ENCODE measurements at places on chromosomes 7 and 10.

GRCh38 chr7:105580022-105580740 lies 1.1 kb downstream of the EFCAB10 start:
- peak; percentile 37 for DNase-seq

DNA sequence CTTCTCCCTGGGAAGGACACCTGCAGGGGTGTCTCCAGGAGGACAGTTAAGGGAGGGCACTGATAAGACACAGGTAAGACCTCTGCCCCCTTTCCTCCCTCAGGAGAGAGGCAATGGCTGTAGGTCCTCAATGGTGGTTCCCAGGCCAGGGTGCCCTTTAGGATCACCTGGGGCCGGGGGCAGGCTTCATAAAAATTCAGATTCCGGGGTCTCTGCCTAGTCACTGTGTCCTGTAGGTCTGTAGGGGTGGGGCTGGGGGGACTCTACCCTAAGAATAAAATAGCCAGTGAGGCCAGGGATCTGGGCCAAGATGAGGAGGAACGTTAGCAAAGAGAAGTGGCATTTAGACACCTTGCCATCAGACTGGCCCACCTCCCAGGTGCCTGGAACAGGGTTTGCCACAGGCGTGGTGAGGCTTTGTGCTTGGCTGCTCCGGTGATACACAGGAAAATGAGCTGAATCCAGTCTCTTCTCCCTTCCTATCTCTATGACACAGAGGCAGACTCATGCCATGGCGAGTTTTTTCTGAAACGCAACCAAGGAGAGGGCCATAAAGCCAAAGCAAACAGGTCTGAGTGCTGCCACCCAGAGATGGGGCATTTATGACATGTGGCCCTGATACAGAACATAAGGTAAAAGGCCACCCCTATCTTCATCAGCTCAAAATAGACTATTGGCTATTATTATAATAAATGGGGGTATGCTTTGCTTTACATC lies 52.6 kb downstream of the SH3PXD2A start:
- no peak for DNase-seq

GRCh38 chr7:108020585-108020984 lies 17.6 kb upstream of the LAMB1 start:
- DNase-seq, result no peak

- DNase-seq, result no peak
Measured at GRCh38 chr7:141916099-141916498, at the start of gene OR9A4. TSS of gene OR9A4 (plus strand) at chr7:141916399. CDS start at chr7:141918876, 2,477 bp downstream.

- DNase-seq, result peak; percentile 32
Measured at GRCh38 chr7:30479202-30480120, 877 bp upstream of the NOD1 start.

GRCh38 chr7:22730921-22731654 lies 4.1 kb downstream of the IL6 start:
- no peak for DNase-seq

GRCh38 chr7:124168616-124169015 lies 135.7 kb upstream of the TMEM229A start:
- DNase-seq, result no peak

DNA sequence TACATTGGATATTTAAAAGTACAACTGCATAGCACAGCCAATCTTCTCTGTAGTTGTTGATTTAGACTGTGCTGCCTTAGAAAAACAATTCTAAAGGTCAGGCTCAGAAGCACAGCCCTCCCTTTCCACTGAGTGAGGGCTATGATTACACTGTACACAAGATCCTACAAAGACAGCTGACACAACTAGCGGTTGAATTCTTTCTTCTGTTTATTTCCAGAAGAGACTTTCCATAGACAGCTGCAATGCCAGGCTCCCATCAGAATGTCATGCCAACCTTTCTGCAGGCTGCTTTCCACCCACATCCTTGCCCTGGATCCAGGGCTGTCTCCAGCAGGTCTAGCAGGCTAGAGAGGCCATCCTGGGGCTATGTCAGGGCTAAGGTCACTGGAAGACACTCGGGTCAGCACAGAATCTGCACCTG lies 39.3 kb downstream of the FAM13C start:
- no peak for DNase-seq

DNA sequence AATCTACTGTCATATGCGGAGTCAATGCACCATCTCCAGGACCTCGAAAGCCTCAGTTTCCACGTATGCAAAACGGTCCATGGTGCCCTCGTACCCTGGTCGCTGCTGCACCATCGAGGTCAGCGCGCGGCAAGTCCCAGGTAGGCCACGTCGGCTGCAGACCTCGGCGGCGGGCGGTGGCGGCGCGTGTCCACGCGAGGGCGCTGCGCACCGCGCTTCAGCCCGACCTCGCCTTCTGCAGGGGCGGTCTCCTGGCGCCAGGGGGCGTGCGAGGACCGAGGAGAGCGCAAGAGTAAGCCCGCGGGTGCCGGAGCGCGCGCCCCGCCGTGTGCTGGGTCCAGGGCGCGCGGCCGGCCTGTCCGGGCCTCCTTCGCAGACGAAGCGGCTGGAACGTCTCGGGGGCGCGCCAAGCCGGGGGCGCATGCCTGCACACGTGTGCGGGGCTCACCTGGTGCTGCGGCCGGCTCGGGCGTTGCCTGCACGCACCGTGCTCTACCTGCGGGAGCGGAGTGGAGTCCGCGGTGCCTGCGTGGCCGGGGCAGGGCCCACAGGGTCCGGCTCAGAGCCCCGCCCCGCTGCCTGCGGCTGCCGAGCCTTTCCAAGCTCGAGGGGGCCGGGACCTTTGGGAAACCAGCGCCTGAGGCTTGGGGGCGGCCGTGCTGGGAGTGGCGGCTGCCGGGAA lies 54.0 kb downstream of the GLRX3 start:
- DNase-seq, result peak; percentile 90

GRCh38 chr10:113515161-113515560 lies 37.7 kb upstream of the HABP2 start:
- no peak for DNase-seq

DNA sequence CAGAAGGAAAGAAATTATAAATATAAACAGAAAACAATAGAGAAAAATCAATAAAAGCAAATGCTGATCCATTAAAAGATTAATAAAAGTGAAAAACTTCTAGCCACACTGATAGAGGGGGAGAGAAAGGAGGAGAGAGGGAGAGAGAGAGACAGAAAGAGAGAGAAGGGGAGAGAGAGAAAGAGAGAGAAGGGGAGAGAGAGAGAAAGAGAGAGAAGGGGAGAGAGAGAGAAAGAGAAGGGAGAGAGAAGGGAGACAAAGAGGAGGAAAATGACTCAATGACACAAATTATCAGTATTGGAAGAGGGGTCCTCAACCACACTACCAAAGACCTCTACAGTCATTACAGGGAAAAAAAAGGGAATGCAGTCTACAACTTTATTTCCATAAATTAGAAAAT lies 94.4 kb upstream of the VIPR2 start:
- DNase-seq, result no peak

GRCh38 chr7:64665980-64666662 lies at the start of gene ZNF107:
TSS of gene ZNF107 (plus strand) at chr7:64666133. CDS start at chr7:64666283, 150 bp downstream.
- peak; percentile 91 for DNase-seq

DNA sequence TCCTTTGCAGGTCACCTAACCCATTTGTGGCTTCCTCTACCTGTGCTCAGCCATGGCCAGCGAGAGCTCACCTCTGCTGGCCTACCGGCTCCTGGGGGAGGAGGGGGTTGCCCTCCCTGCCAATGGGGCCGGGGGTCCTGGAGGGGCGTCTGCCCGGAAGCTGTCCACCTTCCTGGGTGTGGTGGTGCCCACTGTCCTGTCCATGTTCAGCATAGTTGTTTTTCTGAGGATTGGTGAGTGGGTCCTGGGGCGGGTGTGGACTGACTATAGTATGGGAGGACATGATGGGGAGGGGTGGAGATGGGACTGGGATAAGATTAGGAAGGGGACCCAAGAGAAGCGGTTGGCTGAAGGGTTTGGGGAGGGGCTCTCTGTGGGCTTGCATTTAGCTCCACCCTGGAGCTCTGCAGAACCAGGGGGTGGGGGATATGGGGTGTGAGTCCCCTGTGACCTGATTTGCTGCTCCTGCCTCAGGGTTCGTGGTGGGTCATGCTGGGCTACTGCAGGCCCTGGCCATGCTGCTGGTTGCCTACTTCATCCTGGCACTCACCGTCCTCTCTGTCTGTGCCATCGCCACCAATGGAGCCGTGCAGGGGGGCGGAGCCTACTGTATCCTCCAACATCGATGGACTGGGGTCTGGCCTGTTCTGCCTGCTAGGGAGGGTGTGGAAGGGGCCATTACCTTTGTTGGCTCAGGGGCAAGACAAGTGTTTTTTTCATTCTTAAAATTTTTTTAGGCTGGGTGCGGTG lies 1.8 kb downstream of the SLC12A9 start:
- no peak for DNase-seq

GRCh38 chr7:11819947-11820346 lies 12.1 kb downstream of the THSD7A start:
- DNase-seq, result no peak

DNA sequence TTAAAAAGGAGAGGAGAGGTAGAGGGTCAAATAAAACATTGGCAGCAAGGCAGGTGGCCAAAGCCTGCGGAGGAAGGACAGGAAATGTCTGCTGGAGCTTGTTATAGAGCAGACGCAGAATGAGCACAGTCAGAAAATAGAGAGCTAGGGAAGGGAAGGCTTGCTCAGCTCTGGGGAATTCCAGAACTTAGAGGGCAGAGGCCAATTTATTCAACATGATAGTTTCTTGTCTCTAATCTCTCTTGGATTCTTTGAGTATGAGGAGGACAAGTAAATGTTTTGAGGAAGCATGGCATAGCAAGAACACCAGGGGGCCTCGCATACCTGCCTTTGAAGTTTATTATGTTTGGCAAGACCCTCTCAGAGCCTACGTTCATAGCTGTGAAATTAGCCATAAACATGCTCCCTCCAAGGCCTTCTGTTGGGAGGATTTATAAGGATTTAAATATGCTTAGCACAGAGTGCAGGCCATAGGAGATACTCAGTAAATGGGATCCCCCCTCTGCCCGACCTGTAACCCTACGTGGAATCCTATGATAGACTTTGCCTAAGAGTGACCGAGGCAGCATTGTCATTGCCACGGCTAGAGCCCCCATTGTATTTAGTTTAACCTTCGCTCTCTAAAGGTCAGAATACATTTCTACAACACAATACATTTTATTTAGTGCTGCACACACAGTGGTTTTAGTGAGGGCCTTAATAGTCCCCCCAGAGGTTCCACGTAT lies 293.9 kb downstream of the CCDC3 start:
- peak; percentile 70 for DNase-seq

- no peak for DNase-seq
Measured at GRCh38 chr7:41882256-41882655, 179.4 kb upstream of the INHBA start.

DNA sequence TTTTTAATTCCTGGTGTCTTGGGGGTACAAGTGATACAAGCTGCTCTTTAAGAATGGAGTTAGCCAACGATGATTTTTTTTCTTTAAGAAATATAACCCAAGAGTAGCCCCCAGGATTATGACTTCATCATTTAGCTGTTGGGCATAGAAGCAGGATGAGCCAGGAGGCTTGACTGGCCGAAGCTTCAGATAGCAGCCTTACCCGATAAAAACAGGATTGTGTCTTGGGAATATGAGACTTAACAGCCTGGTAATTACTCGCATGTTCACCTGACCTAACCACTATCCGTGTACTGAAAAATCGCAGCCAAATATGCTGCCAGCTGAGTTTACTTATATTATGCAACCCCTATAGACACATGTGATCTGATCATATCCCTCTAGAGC lies 346.0 kb upstream of the BMPER start:
- no peak for DNase-seq

DNA sequence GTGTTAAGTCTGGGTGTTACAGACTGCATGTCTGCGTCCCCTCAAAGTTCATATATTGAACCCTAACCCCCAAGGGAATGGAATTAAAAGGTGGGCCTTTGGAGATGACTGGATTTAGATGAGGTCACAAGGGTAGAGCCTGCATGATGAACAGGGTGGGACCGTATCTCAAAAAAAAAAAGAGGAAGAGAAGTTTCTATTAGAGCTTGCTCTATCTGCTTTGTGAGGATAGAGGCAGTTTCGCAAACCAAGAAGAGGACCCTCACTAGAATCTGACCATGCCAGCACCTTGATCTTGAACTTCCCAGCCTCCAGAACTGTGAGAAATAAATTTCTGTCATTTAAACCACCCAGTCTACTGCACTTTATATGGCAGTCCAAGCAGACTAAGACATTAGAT lies 1.4 kb downstream of the KIN start:
- DNase-seq, result no peak

GRCh38 chr10:59434463-59435321 lies 72.3 kb upstream of the FAM13C start:
- peak; percentile 49 for DNase-seq

DNA sequence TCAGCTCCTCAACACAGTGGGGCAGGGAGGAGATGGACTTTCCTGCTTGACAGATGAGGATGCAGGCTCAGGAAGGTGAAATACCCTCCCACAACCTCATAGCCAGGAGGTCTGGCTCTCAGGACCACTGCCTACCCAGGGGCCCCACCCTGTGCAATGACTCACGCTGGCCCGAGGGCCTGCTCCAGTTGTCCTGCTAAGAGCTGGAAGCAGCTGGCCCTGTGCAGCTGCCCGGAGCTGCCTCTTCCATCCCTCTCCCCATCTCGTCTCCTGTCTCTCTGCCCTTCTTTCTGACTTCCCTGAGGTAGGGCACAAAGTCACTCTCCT lies 123.9 kb downstream of the ZMIZ1 start:
- DNase-seq, result no peak

GRCh38 chr10:110833234-110833940 lies 38.3 kb upstream of the PDCD4 start:
- no peak for DNase-seq

DNA sequence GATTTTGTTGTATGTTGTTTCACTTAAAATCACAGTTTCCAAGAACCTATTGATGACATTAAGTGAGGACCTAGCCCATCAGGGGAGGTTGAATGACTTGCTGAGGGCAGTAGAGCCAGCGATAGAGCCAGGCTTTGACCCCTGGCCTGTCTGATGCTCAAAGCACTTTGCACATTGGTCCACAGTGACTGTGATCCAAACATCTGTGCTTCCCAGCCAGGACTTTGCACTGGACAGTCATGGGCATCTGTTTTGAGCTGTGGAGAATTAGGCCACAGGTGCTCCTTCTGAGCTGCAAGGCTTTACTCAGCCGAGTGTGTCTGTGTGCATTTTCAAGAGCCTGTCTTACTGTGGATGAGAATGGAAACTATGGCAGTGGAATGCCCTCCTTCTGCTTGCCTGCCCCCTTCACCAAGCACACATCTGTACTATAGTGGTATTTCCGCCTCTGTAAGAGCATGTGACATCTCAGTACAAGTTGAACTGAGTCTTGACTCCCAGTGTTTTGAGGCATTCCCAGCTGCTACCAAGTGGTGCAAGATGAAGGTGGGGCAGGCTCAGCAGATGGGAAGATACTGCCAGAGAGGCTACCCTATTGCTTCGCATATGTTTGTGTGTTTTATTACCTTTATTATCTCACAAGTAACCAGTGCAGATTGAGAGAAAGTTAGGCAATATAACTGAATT lies 72.7 kb upstream of the AOAH start:
- DNase-seq, result no peak

GRCh38 chr7:6438427-6438826 lies 9.3 kb downstream of the DAGLB start:
- DNase-seq, result no peak

- no peak for DNase-seq
Measured at GRCh38 chr10:84007482-84007881, 131.8 kb upstream of the GHITM start.

DNA sequence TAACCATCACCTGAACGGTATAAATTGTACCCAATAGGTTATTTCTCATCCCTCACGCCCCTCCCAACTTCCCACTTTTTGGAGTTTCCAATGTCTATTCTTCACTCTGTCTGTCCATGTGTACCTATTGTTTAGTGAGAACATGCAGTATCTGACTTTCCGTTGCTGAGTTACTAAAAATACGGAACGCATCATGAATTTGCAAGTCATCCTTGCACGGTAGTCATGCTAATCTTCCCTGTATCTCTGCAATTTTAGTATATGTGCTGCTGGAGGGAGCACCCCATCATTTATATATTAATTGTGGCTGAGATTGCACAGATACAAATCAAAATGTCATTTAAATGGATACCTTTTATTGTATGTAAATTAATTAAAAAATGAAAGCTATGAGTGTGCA lies 75.7 kb upstream of the SFMBT2 start:
- no peak for DNase-seq
